ENCODE measurements at places on chromosomes 1 and 21.

- DNase-seq: no peak
Observed at GRCh38 chr1:91221017-91221416, 183.6 kb downstream of the HFM1 start.

GRCh38 chr1:102799496-102799895 is 308.8 kb downstream of the COL11A1 start:
- DNase-seq: no peak

DNA sequence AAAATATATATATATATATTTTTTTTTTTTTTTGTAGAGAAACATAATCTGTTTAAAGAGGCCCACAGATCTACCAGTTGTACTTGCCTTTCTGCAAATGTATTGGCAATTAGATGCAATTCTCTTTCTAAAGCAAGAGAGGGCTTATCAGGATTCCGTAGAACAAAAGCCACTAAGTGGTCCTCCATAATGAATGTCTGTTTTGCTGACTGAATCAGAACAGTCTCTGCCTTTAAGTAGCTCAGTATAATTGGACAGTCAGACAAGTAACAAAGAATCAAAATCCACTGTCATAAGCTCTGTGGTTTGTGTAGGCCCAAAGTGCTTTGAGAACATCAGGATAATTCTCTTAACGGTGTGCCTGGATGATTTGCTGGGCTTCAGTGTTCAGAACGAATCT is 17.3 kb downstream of the SARS1 start:
- no peak for DNase-seq

GRCh38 chr1:15525050-15526020 is 1.3 kb upstream of the DNAJC16 start:
- DNase-seq: peak; percentile 94

DNA sequence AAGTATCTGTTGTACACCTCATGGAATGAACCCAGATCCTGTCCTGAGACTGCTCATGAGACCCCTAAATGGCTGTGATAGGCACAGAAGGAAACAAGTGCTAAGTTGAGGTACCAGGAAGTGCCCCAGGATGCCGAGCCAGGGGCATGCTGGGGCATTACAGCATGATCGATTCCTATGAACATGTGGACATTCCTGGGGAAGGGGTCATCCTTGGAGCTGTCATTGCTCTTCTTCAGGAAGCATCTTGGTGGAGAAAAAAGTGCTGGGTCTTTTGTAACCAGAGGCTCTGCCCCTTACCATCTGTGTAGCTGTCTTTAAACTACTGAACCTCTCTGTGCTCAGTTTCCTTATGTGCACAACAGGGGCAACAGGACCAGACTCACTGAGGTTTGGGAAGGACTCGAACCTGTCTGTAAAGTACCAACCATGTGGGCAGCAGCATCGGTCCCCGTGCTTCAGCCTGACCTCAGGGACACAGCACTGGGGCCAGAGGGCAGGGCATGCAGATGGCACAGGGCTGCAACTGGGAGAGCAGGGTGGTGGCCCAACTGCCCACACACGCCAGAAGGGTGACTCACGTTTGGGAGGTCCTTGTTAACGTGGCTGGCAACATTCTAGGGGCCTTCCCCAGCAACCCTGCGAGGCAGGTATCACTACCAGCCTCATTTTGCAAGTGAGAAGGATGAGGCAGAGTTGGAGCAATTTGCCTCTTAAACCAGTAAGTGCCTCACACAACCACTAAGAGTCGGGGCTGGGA is 142.3 kb upstream of the EDN2 start:
- DNase-seq: no peak

DNA sequence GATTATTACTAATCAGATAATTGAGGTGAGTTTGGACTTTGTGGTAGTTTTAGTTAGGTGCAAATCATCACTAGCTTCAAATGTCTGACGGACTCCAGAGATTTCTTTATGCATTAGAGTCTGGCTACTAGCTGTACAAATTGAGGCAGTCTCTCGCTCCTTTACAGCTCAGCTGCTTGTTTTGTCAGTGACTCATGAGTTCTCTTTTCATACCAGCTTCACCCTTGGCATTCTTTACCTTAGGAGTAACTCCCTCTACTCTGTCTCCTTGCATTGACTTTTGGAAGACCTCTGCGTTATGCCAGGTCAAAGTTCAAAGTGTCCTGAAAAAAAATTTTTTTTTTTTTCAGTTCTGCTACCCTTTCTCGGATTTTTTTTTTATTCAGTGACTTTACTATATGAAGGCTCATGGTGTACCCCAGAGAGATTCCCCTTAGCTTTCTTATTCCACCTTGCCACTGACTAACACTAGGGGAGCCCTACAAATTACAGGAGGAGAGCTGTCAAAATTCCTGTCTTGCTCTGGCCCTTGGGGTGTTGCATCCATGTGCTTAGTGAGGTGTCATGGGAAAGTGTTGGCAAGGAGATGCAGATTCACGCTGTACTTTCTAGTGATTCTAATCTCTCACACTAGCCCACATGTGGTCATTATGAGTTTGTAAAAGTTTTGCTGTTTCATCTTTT is 576.6 kb downstream of the ADGRL2 start:
- no peak for DNase-seq

DNA sequence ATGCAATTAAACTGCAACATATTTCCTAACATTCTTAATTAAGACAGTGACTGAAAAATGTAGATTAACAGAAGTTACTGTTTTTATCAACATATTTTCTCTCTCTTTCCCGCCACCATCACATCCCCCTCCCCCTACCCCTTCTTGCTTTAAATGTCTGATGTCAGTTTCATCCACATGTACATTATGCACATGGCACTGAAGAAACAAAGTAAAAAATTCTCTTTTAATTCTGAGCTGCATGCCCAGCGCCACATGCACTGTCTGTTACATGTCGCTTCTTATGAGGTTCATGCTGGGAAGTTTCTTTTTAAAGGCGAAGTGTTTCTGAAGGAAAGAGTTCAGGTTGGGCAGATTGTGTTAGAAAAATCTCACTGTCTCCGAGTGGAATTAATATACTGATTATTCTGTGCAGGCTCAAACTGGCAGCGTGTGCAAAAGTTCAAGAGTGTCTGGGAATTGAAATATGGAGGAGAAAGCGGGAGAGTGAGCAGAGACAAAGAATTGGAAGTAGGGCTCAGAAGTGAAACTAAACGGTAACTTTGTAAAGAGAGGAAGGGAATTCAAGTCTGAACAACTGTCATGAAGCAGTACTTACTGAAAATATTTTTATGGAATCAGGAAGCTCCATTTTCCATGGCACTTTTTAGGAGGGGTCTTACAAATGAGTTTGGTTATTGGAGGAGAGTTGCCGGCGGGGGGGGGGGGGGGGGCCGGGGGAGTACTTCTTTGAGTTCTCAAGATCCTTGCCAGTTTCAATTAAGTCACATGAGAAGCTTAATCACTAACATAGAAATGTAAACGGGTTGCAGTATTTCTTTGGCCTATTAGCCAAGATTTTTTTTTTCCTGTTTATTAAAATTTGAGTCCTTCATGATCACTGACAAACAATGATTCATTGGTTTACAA is 217.6 kb downstream of the SDCCAG8 start:
- DNase-seq: no peak

- no peak for DNase-seq
Observed at GRCh38 chr1:162397039-162397448, 14.9 kb downstream of the SH2D1B start.

GRCh38 chr1:176733661-176734060 is 270.7 kb downstream of the PAPPA2 start:
- no peak for DNase-seq

DNA sequence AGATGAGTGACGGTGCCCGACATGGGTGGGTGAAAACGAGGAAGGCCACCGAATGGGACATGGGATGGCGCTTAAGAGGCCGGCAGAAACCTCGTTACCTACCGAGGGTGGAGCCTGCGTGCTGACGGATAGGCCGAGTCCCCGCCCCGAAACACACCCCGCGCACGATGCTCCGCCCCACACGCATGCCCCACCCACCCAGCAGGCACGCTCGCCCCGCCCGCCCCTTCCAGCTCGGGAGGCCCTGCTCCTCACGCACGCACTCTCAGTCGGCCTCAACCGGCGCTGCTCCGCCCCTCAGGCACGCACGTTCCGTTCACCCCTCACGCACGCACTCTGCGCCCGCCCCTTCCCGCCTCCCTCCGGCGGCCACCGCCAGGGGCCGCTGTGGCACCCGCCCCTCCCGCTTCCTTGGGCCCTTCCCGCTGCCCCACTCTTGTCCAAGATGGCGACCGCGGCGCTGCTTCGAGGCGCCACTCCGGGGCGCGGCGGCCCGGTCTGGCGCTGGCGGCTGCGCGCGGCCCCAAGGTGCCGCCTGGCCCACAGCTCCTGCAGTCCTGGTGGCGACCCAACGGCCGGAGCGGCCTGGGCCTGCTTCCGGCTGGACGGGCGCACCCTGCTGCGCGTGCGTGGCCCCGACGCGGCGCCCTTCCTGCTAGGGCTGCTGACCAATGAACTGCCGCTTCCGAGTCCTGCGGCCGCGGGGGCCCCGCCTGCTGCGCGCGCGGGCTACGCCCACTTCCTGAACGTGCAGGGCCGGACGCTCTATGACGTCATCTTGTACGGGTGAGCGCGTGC is at the start of gene IBA57:
TSS of gene IBA57 (plus strand) at position 433 of the 798 bp plus-strand sequence. CDS start at position 446, 13 bp downstream.
- DNase-seq: peak; percentile 93

DNA sequence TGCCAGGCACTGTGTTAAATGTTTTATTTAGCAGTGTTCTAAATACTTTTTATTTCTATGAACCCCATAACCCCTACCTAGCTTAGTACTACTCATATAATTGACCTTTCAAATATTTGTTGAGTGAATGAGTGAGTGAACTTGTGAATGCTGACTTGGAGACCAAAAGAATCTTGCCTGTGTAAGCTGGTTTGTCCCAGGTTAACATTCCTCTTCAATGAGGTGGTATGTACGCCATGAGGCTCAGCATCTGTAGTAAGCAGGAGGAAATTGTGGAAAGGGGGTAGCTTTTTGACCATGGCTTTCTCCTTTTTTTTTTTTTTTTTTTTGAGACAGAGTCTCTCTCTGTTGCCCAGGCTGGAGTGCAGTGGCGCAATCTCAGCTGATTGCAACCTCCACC is 14.6 kb downstream of the MED18 start:
- DNase-seq: no peak

DNA sequence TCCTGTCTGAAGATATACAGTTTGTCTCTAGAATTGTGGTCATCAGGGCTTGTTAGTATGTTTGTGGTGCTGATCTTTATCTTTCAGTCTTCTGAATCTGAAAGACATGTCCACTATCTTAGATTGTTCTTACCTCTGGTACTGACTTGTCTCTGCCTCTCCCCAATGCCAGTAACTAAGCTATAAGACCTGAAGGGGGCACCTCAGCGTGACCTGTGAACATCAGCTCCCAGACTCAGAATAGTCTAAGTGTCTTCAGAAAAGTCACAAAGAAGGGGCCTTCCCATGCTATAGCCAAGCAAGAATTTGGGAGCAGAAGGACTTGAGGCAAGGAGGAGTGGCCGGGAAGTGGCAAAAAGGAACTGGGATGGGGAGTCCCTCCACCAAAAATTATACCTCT is 178.1 kb downstream of the NTNG1 start:
- no peak for DNase-seq

- DNase-seq: no peak
Observed at GRCh38 chr1:44783697-44784093, 4.3 kb downstream of the BEST4 start.

DNA sequence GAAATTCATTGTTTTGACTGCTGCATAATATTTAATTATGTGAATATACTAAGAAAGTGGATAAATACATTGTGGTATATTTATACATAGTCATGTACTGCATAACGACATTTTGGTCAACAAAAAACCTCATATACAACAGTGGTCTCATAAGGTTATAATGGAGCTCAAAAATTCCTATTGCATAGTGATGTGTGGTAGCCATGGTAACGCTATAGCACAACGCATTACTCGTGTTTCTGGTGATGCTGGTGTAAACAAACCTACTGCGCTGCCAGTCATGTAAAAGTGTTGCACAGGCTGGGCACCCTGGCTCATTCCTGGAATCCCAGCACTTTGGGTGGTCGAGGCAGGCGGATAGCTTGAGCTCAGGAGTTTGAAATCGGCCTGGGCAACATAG is 52.6 kb upstream of the NHLH2 start:
- DNase-seq: no peak

DNA sequence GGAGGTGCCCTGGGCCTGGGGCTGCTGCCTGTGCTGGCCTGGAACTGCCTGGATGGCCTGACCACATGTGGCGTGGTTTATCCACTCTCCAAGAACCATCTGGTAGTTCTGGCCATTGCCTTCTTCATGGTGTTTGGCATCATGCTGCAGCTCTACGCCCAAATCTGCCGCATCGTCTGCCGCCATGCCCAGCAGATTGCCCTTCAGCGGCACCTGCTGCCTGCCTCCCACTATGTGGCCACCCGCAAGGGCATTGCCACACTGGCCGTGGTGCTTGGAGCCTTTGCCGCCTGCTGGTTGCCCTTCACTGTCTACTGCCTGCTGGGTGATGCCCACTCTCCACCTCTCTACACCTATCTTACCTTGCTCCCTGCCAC is 1.8 kb downstream of the GPR3 start:
- DNase-seq: no peak

DNA sequence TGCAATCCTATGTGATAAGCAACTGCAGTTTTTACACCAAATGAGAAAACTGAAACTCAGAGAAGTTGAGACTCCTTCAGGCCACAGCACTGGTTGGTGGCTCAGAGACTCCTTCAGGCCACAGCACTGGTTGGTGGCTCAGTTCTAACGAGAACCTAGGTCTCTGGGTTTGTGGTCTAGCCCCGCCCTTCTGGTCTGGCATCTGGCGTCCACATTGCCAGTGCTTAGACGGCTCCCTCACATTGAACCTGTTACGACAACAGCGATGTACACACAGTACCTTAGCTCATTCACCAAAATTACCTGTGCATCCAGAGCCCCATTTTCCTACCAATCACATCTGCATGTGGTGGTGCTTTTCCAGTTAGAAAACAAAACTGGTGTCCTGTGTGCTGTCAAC is 66.1 kb downstream of the NID1 start:
- DNase-seq: peak; percentile 69

DNA sequence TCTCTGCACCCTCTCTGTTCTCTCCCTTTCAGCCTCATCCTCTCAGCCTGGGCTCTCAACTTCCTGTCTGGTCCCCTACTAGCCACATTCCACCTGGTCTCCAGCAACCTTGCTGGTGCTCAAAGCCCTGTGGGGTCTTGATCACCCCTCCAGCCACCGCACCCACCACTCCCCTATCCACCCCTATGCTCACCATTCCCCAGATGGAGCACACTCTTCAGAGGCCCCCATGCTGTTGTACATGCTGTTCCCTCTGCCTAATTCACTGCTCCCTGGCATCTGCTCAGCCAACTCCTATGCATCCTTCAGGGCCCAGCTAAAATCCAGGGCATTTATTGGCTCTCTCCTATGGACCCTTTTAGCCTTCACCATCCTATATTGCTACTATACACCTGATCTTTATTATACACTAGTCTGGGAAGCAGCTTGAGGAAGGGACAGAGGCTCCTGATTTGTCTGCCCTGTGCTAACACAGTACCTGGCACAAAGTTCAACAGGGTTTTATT is 81.0 kb downstream of the GLIS1 start:
- no peak for DNase-seq
